ENCODE measurements at places on chromosomes 5 and 9.

DNA sequence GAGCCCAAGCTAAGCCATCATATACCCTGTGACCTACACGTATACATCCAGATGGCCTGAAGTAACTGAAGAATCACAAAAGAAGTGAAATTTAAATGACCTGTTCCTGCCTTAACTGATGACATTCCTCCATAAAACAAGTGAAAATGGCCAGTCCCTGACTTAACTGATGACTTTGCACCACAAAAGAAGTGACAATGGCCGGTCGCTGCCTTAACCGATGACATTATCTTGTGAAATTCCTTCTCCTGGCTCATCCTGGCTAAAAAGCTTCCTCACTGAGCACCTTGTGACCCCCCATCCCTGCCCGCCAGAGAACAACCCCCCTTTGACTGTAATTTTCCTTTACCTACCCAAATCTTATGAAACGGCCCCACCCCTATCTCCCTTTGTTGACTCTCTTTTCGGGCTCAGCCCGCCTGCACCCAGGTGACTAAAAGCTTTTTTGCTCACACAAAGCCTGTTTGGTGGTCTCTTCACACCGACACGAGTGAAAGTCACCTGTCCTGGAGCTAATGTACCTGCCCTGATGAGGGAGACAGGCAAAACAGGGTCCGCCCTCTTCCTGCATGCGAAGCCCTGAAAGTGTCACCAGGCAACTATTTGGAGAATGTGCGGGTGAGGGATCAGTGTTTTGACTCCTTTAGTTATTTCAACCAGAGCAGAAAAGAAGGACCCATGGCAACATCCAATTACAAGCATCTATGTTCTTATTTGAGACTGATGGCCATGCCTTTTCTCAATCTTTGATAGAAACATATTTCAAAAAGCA lies 266.1 kb downstream of the SMARCA2 start:
- peak; percentile 20 for DNase-seq

DNA sequence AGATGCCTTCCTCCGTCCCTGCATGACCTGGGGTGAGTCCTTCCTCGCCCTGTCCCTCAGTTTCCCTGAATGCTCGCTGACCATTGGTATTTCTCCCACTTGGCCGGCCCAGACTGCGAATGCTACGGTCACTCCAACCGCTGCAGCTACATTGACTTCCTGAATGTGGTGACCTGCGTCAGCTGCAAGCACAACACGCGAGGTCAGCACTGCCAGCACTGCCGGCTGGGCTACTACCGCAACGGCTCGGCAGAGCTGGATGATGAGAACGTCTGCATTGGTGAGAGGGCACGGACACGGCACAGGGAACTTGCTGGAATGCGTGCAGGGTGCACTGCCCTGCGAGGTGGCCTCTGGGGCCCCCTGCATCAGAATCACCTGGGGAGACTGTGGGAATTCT lies 77.1 kb downstream of the NTNG2 start:
- no peak for DNase-seq

DNA sequence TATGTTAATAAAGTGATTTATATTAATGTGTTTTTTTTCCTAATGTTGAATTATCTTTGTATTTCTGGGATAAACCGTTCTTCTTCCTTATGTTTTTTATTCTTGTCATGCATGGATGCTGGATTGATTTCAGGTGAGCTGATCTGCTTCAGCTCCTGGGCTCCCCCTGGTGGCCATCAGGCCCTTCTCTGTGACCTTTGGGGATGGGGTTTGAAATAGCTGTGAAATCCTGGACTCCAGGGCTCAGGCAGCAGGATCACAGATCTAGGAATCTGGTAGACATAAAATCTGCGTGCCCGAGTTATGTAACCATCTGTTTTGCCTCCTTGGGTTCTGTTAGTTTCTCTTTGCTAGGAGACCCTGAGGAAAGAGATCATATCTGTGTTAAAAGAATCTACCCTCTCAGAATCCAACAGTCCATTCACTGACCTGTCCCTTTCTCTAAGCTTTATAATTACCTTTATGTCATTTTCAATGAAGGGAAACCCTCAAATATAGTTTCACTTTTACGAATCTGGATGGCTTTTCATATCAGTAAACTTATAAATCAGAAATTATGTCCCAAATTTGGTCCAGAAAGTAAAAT lies 12.2 kb upstream of the OR13J1 start:
- DNase-seq: peak; percentile 71

- peak; percentile 87 for DNase-seq
Observed at GRCh38 chr5:8907168-8907868, 638.6 kb downstream of the SEMA5A start.

DNA sequence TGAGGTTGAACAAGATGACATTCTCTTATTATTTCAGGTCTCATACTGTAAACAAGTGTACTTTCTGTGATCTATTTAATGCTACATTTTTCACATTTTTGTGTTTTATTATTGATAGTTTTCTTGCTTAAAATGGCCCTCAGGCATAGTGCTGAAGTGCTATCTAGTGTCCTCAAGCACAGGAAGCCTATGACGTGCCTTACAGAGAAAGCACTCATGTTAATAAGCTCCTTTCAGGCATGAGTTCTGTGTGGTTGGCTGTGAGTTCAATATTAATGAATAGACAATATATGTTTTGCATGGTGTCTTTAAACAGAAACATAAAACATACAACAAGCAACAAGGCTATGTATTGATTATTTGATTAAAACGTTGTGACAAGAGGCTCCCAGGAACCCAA lies 450.1 kb downstream of the PLK2 start:
- DNase-seq: no peak

- no peak for DNase-seq
Observed at GRCh38 chr9:131645078-131645776, 94.6 kb downstream of the RAPGEF1 start.

DNA sequence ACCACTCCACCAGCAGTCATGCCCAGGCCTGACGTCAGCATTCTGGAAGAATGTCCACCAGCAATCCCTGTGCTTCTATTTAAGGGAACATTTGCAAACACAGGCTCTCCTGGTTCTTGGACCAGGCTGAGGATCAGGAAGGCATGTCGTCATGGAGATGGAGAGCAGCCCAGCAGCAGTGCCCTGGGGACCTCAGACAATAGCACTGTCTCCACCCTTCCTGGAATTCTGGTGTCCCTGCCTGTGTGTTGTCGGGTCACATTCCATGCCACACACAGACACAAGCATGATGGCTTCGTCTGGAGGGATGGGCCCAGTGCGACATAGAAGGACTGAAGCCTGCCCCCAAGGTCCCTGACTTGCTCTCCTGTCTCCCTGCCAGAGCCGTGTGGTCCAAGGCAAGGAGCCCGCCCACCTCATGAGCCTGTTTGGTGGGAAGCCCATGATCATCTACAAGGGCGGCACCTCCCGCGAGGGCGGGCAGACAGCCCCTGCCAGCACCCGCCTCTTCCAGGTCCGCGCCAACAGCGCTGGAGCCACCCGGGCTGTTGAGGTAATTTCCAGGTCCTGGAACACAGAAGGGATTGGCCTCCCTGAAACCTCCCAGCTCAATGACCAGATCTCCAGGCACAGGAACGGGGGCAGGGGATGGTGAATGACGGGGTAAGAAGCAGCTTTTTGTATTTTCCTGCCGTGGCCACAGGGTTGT lies 43.8 kb downstream of the STOM start:
- peak; percentile 58 for DNase-seq

DNA sequence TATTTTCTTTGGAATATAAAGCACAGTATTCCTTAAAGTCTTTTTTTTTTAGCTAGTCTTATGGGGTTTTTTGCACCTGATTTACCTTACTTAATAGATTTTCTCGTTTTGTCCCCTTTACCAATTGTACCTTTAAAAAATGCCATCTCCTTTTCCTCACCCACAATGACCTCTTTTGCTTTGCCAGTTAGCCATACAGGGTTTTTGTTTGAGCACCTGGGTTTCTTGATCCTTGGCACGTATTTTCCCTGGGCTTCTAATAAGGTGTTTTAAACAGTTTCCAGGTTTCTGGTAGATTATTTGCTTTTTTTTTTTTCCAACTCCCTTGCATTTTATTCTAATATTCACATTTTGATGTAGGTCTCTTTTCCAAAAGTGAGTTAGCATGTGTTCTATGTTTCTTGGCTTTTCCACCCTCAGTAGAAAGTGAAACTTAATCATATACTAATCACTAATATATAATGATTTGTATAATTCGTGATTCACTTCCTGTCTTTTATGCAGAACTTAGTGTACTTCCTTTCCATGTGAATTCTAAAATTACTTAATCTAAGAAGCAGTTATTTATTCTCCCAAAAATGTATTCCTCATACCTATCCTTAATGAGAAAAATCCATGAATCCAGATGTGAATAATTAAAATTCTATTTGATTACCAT lies 673.9 kb upstream of the RGMB start:
- peak; percentile 17 for DNase-seq

GRCh38 chr5:1931604-1932231 lies 49.0 kb upstream of the IRX4 start:
- DNase-seq: no peak

DNA sequence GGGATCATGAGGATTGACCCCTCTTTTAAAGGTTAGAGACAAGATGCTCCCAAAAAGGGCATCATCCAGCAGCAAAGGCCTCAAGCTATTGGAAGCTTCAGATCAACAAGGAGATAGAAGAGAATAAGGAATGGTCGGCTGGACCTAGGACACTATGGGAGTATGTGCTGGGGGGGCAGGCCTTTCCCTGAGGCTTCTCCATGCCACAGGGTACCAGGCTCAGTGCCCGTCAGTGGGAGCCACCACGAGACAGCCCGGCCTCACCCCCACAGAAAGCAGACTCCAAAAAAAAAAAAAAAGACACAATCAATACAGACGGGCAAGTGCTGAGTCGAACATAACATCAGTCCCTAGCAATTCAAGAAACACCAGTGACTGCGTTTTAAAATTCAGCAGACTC lies 117.4 kb downstream of the KLHL3 start:
- DNase-seq: no peak

GRCh38 chr9:117987945-117988344 lies 283.7 kb downstream of the TLR4 start:
- no peak for DNase-seq

GRCh38 chr5:149028161-149028560 lies 34.7 kb downstream of the SH3TC2 start:
- DNase-seq: no peak

- DNase-seq: no peak
Observed at GRCh38 chr9:93236541-93237206, 52.7 kb downstream of the WNK2 start.

DNA sequence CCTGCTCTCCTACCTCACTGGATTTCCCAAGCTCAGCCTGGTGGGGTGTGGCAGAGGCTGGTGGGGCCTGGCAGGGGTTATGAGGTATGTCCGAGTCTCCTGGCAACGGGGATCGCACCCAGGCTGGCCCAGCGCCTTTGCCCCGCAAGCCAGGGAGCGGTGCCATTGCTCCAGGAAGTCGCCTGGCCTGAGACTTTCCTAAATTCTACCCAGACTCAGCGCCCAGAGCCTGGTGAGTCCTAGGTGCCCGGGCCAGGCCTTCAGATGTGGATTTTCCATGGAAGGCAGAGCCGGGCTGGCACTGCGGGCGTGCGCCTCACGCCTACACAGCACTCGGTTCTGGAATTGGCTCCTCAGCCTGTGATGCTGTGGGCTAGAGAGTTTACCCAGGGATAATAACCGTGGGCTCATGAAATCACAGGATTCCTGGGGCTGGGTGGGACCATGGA lies 155.4 kb upstream of the COL5A1 start:
- no peak for DNase-seq

GRCh38 chr9:110105107-110105506 lies 102.9 kb downstream of the C9orf152 start:
- DNase-seq: peak; percentile 39

GRCh38 chr5:154358516-154359220 lies 87.1 kb upstream of the SAP30L start:
- peak; percentile 45 for DNase-seq

DNA sequence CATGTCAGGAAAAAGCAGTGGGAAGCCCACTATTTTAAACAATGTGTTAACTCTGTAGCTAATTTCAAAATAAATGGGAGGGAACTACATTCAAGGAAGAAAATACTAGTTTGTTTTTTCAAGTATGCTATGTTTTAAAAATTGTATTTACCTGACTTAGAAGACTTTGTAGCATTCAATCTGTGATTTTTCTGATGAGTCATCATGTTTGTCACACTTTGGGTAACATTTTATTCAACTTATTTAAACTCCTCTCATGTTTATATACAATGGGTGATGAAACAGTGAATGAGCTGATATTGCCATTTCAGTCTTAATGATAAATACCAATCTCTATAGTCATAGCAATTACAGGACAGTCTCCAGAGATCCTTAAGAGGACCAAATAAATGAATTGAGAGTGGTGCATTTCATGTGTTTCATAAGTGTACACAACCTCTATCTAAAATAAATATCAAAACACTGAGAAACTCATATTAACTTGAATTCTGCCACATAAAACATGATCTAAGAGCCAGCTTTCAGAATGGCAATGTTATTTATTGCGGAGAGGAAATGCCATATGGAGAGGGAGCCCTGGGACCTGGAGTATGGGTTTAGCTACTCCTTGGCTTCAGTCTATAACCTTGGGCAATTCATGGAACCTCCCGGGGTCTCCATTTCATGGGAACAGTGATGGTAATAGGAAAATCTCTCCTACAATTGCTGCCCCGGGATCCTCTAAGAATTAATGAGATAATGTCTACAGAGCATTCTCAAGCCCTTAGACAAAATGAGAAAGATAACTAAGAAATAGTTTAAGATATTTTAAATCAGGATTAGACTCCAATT lies 913.9 kb downstream of the TLE4 start:
- no peak for DNase-seq

- no peak for DNase-seq
Observed at GRCh38 chr5:96663608-96664007, 1.4 kb downstream of the CAST start.

DNA sequence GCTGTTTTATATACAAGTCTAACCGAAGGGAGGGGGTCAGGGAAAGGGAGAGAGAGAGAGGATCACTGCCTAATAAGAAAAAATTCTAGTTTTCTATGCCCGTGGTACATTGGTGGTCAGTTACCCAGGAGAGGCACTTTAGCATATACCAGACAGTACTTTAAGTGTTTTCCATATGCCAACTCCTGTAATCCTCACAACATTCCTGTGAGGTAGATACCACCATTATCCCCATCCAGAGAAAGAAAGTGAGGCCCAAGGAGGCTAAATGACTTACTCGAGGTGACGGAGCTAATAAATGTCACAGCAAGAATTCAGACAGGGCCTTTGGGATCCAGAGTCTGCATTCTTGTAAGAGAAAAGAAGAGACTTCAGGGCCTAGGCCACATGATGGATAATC lies 161.8 kb downstream of the NTRK2 start:
- no peak for DNase-seq

GRCh38 chr5:160287378-160288051 lies 24.8 kb downstream of the CCNJL start:
- no peak for DNase-seq

DNA sequence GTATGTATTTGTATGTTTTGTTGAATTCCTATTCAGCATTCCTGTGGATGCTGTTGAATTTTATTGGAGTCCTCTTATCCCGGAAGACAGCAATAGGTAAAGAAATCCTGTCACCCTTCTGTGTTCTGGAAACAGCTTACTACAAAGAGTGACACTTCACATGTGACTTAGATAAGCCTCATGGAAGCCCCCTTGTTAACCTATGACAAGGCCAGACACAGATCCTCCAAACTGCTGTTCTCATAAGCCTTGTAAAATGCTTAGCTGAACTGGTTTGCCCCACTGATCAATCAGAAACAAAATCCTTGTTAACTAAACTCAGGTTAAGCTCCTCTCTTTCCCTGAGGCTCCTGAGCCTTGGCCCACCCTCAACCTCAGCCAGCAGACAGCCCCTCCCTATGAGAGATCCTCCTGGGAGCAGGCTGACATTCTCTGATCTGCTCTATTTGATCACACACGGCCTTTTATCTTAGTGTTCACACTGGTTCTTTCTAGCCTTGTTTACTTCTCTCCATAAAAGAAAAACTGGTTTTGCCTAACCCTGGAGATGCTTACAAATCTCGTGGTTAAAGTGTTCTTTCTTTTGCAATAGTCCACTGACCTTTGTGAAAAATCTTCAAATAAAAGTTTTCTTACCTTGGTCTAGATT lies 29.4 kb upstream of the ATP6V1G1 start:
- no peak for DNase-seq

All from fibroblast of skin of abdomen (primary cell).